NCI-H2029 (cell line): ENCODE measurements at places on chromosomes 3 and 15.
A peak's percentile ranks its signal among the peaks of the same experiment; 100 is the strongest.

DNA sequence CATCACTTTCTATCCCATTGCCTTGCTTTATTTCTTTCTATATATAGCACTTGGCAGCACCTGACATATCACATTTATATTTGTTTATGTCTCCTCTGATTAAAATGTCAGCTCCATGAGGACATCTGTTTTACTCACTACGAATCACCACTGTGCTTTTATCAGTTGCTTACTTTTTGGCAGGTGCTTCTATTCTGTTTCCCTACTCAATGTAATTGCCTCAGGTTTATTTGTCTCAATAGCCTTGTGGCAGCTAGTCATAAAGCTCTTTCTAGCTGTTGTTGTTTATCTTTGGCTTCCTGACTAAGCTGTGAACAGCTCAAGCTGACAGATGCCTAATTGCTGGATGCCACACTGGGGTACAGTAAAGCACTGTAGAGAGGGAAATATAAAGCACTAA lies 85.5 kb downstream of the VPS13C start:
- DNase-seq: peak; percentile 66

- DNase-seq: no peak
Measured at GRCh38 chr3:136070334-136070733, 104.8 kb downstream of the PPP2R3A start.

- DNase-seq: no peak
Measured at GRCh38 chr15:39265261-39265660, 315.6 kb upstream of the THBS1 start.

DNA sequence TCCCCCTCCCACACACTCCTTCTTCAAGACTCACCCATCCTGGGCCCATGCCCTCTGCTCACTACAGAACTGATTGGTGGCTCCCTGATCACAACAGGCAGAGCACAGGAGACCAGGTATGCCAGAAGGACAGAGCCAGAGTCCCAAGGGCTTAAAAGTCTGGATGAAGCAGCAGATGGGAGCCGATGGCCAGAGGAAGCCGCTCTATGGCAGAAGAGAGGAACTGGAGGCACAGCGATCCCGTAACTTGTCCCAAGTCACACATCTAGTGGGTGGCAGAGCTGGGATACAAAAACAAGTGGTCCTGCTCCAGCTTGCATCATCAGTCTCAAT lies 20.7 kb downstream of the ITGA11 start:
- no peak for DNase-seq

DNA sequence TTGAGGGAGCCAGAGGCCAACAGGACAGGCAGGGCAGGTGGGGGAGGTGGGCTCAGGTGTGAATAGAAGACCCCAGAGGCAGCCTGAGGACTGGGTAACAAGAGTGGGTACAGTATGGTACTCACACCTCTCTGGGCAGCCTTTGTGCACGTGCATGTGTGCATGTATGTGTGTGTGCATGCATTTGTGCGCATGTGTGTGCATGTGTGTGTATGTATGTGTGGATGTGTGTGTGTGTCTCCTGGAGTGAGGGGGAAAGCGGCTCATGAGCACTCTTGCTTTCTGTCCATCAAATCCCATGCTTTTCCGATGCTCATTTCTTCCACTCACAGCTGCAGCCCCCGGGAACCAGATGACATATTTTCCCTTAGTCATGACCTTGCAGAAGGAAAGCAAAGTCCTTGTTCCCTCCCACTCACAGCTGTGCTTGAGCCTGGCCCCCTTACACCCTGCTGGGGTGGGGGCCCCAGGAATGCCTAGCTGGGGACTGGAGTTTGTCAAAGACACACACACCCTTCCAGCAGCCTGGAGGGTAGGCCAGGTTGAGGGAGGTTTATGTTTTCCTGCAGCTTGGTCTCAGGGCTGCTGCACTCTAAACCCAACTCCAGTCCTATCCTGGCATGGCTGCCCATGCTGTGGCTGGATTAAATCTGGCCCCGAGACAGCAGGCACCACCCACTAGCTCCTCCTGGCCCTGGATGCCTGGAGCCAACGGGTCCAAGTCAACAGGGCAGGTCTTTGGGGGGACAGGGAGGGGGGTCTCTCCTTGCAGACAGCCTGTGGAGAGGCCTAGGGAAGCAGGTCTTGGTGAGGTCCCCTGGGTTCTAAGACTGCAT lies 22.5 kb downstream of the CCDC33 start:
- DNase-seq: no peak

DNA sequence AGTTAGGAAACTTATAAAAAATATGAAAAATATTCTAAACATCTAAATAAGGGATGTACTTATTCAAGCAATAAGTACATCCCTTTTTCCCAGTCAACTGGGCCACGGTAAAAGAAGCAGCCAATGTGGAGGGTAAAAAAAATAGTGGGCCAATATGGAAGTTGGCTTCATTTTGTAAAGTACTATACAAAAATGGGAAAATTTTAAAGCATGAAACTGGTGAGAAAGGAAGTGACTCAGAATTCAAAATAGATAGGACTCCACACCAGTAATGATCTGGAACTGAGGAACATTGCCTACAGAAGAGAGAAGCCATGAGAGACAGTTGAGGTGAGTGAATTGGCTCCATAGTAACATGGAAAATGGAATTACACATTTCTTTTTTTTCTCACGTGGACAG lies 108.9 kb downstream of the FNDC3B start:
- no peak for DNase-seq

DNA sequence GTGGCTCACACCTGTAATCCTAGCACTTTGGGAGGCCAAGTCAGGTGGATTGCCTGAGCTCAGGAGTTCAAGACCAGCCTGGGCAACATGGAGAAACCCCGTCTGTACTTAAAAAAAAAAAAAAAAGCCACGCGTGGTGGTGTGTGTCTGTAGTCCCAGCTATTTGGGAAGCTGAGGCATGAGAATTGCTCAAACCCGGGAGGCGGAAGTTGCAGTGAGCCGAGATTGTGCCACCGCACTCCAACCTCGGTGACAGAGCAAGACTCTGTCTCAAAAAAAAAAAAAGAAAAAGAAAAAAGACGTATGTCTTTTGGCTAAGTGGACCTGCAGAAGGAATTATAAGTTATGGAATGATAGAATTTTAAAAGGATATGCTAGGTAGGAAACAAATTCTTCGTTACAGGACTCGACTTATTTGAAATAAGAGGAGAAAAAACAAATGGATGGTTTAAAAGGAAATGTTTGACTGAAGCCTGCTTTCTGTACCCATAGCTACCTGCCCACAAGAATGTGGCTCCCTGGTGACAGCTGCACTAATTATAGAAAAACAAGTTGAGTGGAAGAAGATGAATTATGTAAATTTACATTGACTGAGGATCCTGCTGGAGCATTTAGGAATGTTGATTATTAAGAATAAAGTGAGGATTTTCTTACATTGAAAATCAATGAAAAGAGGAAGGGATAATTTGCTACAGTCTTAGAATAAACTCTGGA lies 36.0 kb upstream of the SKIL start:
- DNase-seq: peak; percentile 35

- DNase-seq: peak; percentile 68
Measured at GRCh38 chr15:91942720-91943394, 89.3 kb downstream of the SLCO3A1 start.

DNA sequence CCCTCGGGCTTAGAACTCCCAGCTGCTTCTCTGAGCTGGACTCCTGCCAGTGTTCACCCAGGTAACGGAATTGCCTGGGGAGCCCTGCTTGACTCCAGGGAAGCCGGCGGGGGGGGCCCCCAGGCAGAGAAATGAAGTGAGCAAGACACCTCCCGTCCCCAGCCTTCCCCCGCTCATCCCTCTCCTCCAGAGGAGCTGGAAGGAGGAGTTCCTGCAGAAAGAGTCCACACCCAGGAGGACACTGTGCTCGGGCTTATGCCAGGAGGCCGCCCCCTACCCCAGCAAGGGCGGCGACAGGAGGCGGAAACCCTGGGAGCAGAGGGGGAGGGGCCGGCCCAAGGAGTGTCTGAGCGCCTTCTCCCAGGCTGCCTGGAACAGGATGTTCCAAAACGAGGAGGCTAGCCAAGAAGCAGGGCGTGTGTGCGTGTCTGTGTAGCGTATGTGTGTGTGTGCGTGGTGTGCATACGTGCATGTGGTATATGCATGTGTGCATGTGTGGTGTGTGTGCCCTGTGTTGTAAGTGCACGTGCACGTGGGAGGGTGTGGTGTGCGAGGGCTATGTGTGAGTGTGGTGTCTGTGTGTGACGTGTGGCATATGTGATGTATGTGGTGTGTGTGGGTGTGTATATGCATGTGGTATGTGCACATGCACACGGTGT lies 511.3 kb downstream of the SHQ1 start:
- peak; percentile 57 for DNase-seq

DNA sequence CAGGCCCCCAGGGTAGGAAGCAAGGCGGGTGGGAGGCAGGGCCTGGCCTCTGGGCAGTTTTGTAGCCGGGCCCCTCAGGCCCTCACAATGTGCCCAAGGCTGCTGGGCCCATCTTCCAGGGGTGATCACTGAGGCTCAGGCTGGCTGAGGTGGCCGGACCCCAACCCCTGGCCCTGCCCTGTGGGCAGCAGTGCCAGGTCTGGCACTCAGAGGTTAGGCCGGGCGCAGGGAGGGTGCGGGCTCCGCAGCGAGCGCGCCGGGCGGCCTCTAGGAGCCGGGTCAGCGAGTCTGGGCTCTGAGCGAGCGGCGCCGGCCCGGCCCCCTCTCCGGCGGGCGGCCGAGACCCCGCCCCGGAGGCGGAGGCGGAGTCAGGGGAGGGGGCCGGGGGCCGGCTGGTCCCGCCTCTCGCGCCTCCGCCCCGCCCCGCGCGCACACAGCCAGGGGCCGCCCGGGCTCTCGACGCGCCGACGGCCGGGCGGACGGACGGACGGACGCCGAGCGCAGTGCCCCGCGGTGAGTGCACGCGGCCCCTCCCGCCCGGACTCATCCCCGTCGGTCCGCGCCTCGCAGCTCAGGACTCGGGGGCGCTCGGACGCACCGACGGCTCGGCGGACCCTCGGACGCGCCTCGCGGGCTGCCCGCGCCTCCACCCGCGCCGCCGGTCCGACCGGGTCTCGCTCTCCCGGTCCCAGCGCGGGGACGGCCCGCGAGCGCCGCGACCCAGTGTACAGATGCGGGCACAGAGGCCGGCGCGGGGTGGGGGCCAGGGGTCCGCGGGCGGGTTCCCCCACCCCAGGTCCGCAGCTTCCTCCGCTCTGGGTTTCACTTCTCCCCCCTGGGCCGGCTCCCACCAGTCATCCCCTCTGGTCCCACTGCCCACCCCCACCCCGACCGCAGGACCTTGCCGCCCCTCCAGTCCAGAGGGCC lies at the start of gene FBLN2:
FBLN2 (plus strand) TSS at position 430 of the 927 bp plus-strand sequence. CDS start 21,231 bp downstream, outside the sequence.
- peak; percentile 13 for DNase-seq

- DNase-seq: no peak
Measured at GRCh38 chr3:101966226-101966625, 116.9 kb downstream of the NFKBIZ start.
